ENCODE measurements at places on chromosomes 3 and 15.

- DNase-seq: peak; percentile 53
Measured at GRCh38 chr15:89335298-89336041, 846 bp upstream of the POLG start.

DNA sequence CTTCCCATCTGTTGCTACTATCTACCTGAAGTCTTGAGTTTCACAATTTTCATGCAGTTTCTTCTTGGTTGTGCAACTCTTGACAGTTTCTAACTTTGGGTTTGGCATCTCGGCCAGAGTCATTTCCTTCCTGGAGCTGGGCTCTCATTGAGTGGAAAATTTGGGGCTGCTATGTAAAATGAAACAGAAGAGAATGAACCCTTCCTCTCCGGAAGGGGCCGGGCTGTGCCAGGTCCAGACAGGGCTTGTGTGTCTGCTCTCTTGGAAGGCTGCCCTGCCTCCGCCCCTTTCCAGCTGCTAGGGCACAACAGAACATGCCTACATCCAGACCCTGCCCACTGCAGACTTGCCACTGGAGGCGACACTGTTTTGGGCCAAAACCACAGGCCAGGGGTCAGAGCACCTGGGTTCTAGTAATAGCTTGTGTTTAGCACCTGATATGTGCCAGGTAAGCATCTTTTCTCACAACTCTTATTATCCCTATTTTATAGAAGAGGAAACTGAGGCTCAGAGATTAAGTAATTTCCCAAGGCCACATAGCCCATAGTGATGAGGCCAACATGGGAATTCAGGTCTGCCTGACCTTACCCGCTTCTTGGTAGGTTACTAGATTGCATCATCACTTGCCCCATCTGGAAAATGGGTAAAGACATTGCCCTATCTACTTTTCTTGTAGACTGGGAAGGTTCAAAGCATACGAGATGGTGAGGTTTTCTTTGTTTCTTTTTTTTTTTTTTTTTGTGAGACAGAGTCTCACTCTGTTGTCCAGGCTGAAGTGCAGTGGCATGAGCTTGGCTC is 25.0 kb downstream of the IRAK2 start:
- DNase-seq: peak; percentile 89

GRCh38 chr3:81443958-81444357 is 317.5 kb downstream of the GBE1 start:
- no peak for DNase-seq

DNA sequence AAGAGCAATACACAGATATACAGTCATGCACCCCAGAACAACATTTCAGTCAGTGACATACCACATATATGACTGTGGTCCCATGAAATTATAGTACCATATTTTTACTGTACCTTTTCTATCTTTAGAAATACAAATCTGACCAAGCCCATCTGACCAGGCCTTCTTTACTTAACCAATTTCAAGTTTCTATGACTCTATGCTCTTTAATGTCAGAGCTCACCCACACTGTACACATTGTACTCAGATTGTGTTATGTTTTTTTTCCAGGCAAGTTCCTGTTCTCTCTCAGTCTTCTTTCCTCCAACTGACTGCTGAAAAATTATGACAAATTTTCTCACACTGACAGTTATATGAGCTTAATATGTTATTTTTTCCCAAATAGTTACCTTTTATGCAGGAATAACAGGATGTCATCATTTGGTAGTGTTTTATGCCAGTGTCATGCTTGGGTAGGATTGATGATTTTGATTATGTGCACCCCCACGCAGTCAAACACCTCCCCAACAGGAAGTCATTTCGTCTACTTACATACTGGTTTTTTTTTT is 8.0 kb upstream of the CBLB start:
- DNase-seq: no peak

GRCh38 chr3:16369885-16370284 is 104.9 kb downstream of the OXNAD1 start:
- no peak for DNase-seq

DNA sequence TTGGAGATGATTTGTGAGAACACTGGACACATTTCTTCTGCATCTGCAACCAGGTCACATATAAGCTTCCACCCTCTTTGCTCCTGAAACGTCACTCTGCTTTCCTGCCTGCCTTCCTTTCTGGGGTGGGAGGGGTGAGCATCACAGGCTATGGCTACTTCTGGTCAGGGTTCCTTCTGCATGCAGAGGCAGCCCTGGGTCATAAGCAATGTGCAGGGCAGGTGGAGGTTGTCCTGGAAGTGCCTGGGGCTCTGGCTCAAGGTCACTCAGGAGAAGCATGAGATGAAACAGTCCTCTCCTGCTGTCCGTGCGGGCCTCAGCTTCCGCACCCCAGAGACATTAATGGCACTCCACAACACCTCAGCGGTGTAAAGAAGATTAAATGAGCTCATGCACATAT is 15.1 kb downstream of the SLC6A20 start:
- DNase-seq: no peak

DNA sequence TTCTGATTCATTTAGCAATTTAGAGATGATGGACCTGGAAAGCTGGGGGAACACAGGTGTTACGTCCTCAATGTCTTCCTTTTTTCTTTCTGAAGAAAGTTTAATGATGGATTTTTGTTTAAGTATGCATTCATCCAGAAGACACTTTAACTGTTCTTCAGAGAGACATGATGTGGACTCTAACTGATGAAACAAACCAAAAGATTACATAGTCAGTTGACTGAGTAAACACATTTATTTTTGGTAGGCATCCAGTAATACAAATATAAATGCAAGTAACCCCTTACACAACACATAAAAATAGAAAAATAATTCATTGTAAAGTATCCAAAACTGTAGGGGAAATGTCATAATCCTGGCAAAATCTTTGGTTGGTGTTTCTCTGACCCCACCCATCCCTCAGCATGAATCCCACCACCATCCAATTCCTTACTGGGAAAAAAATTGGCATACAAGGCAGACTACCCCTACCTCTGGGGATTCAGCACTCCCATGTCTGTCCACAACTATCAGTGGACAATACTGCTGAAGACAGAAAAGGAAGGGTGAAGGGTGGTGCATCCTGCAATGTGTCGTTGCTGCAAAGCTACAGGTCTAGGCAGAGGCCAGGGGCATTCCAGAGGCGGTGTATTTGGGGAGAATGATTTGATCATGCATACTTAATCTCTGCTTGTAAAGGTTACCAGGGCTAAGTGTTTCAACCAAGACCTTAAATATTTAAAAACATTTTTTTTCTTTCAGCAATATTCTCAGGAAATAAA is 37.4 kb downstream of the THBS1 start:
- no peak for DNase-seq

DNA sequence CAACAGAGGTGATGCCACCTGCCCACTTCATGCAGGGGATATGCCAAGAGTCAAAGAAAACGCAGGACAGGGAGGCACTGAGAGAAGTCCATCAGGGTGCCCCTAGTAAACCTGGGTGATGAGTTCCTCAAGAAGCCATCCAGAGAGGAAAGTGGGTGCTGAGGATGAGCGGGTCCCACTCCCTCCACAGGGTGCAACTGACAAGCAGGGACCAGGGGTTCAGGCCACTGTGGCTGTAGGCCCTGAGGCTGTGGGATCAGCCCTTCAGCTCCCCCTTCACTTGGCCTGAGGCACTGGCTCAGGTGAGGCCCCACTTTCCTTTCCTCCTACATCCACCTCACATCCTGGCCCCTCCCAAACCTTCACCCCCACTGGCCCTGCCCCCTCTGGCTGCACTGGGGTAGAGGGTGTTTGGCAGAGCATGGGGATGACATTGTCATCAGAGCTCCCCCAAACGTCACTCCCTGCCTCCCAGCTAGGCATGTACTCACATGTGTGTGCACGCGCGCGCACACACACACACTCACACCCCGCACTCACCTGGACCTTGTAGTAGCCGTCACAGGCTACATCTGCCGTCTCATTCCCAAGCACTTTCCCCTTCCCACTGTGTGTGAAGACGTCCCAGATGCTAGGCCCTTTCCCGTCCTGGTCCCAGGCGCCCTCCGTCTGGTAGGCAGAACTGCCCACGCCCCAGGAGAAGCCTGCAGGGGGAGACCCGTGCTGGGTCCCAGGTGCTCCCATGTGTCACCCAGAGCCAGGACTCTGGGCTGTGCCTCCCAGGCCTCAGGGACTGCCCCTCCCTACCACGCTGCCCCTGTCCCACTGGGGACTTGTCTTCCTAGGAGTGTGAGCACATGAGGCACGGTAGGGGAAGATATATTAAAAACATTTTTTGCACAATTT is 1.4 kb downstream of the LCTL start:
- DNase-seq: no peak

- DNase-seq: no peak
Measured at GRCh38 chr3:58697561-58697960, 31.0 kb upstream of the FAM3D start.

DNA sequence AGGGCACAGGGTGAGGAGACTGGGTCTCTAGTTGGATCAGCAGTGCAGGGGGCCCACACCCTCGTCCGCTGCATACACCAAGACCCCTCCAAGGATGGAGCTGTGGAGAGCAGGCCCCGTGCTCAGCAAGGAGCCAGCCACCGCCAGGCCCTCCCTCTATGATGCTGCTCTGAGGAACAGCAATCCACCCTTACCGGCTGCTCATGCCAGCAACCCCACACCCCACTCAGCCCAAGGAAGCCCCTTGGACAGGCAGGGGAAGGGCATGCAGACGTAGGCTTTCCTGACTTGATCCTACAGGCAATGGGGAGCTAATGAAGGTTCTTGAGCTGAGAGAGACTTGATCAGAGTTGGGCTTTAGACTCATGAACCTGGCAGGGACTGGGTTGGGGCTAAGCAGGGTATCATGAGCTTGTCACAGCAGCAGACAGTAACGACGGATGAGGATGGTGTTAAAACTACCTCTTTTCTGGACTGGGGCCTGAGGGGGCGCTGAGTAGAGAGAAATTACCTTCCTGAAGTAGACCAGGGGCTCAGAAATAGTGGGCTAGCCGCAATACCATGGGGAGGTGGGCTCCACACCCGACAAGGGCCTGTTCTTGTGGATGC is 50.5 kb upstream of the FGD5 start:
- DNase-seq: no peak

DNA sequence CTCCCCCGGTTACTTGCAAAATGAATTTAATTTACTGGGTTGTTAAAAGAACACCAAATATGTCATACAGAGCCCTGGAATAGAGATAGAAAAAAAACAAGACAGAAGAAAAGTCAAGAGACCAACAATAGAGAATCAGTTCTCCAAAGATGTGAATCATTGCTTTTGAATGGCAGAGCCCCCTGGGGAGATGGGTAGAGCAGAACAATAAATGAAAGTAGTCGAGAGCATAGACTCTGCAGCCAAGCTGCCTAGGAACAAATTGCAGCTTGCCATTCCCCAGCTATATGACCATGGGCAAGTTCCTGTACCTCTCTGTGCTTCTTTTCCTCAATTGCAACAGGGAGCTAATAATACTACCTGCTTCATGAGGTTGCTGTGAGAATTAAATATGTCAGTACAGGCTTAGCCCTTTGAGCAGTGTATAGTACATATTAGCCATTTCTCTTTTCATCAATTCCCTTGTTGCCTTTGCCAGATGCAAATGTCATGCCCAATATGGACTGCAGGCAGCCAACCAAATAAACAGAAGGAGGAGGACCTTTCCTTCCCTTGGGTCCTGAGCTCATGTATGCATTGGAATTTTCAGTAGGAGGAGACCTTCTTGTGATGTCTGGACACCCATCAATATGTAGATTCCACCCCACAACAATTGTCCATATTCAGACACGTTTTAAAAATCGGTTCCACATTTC is 25.0 kb upstream of the BFSP2 start:
- DNase-seq: no peak

DNA sequence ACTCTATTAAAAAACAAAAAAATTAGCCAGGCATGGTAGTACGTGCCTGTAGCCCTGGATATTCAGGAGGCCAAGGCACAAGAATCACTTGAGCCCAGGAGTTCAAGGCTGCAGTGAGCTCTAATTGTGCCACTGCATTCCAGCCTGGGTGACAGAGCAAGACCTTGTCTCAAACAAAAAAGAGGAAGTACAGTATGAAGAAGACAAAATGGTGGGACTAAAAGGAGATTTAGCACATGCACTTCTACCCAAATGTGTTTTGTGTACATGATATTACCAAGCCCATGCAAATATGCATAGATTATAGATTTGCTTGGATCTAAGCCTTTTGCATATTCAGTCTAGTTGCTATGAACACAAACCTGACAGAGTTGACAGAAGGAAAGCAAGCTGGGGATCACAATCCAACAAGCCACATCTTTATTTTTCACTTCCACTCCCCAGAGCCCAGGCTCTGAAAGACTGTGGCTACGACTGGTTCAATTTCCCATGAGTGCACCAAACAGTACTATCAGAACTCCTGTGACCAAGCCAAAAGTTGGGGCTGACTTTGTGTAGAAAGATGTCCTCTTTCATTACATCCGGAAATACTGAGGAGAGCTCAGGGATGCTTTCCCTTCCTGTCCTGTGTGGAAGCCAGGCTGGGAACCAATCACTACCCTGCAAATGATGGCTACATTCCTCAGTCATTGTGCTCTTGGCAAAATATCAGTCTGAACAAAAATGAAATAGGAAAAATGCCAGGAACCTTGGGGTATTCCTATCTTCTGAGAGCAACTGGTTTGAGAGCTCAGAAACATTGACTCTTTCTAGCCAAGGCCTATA is 49.4 kb downstream of the TGM4 start:
- DNase-seq: no peak

- no peak for DNase-seq
Measured at GRCh38 chr3:122941228-122942206, 86.0 kb downstream of the SEMA5B start.

DNA sequence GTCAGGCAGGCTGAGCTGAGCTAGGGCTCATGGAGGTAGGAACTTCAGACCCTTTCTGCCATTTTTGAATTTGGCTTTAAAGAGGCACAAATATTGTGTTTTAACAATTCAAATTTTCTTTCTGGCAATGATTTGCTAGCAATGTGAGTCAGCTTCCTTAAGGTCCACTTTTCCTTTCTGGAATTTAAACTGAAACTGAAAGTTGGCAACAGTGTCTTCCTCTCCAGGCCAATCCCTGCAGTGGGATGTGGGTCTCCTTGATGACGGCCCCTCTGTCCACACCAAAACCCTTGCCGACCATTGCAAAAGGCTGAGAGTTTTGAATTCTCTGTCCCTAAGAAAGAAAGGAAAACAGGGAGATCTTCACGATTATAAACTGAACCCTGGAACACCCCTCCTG is 27.1 kb downstream of the RPSA start:
- no peak for DNase-seq

DNA sequence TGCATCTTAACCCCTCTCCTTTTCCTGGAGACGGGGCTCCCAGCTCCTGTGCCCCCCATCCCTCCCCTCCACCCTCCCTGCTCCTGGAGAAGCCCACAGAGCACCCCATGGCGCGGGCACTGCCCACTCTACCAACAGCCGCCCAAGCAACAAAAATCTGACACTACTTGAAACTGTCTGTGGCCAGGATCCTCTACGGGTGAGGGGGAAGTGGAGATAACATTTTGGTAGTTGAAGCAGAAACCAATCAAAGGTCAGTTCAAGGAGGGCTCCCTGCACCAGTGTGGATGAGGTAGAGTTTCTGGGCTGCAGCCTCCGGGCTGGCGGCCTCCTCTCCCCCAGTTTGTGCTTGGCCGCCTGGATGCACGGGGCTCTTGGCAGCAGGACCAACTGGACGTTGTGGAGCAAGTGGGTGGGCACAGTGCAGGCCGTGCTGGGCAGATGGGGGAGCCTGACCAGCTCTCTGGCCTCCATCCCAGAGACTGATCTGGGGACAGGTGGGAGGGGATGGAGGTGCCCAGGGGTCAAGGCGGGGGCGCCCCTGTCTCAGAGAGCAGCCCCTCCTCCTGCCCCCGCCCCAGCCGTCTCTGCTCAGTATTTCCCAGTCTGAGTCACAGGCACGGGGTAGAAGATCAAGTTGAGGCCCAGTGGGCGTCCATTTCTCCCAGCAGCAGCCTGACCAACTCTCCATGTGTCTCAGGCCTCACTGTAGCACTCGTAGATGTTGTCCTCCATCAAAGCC is 12.8 kb downstream of the H1-8 start:
- DNase-seq: no peak

- no peak for DNase-seq
Measured at GRCh38 chr3:66266551-66266950, 45.8 kb downstream of the SLC25A26 start.
